ENCODE measurements at places on chromosomes 3 and 15.

GRCh38 chr3:183265157-183265642 is 12.1 kb downstream of the B3GNT5 start:
- no peak for DNase-seq

- DNase-seq: no peak
Observed at GRCh38 chr3:51968883-51969678, 1.8 kb upstream of the PCBP4 start.

GRCh38 chr15:86481720-86482119 is 402.0 kb downstream of the AGBL1 start:
- no peak for DNase-seq

GRCh38 chr15:98394546-98394945 is 253.8 kb upstream of the IGF1R start:
- DNase-seq: no peak

- DNase-seq: no peak
Observed at GRCh38 chr15:100980410-100981046, 61.4 kb downstream of the LRRK1 start.
